ENCODE measurements at places on chromosomes 12 and 14.
A peak's percentile ranks its signal among the peaks of the same experiment; 100 is the strongest.

GRCh38 chr12:65278576-65279368, at the start of gene MSRB3:
Gene MSRB3 (plus strand): TSS chr12:65278683. CDS start chr12:65308580, 29,897 bp downstream.
- peak; percentile 92 for DNase-seq

DNA sequence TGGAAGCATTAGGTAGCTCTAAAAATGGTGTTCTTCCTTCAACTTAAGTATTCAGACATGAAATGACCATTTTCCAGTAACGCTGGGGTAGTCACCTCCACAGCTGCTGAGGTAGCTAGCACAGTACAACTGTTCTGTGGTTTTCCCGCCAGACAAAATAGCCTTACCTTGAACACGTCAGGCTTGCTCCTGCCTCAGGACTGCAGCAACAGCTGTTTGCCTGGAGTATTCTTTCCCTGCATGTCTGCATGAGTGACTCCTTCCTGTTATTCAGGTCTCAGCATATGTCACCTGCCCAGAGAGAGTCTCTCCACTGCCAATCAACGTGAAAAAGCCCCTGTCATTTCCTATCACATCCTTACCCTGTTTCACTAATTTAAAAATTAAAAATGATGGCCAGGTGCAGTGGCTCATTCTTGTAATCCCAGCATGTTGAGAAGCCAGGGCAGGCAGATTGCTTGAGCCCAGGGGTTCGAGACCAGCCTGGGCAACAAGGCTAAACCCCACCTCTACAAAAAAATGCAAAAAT, 37.9 kb downstream of the WDR89 start:
- no peak for DNase-seq

- no peak for DNase-seq
Observed at GRCh38 chr12:109883461-109883860, 3.1 kb upstream of the GLTP start.

GRCh38 chr14:103480595-103480994, 42.0 kb downstream of the CKB start:
- DNase-seq: no peak

- no peak for DNase-seq
Observed at GRCh38 chr12:85260896-85261295, 19.1 kb upstream of the ALX1 start.

GRCh38 chr12:129704232-129704830, 199.5 kb downstream of the TMEM132D start:
- no peak for DNase-seq

- peak; percentile 76 for DNase-seq
Observed at GRCh38 chr14:21868442-21869046, 194.9 kb upstream of the OR4E1 start.

DNA sequence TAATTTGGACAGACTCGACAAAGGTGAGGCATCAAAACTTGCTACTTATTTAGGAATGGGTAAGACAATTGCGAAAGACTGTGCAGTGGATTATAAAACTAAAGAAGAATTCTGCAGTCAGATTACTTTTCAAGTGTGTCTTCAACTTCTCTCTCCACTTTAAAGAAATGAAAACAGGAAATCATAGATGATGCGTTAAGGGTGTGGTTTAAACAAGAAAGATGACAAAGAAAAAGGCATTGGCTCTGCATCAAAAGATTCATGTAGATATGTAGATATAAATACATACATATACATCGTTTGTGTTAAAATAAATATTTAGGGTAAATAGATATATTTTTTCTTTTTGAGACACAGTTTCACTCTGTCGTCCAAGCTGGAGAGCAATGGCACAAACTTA, 74.6 kb upstream of the PARP11 start:
- DNase-seq: no peak
